T-helper 17 cell (primary cell): ENCODE measurements at places on chromosomes 6 and 20.

DNA sequence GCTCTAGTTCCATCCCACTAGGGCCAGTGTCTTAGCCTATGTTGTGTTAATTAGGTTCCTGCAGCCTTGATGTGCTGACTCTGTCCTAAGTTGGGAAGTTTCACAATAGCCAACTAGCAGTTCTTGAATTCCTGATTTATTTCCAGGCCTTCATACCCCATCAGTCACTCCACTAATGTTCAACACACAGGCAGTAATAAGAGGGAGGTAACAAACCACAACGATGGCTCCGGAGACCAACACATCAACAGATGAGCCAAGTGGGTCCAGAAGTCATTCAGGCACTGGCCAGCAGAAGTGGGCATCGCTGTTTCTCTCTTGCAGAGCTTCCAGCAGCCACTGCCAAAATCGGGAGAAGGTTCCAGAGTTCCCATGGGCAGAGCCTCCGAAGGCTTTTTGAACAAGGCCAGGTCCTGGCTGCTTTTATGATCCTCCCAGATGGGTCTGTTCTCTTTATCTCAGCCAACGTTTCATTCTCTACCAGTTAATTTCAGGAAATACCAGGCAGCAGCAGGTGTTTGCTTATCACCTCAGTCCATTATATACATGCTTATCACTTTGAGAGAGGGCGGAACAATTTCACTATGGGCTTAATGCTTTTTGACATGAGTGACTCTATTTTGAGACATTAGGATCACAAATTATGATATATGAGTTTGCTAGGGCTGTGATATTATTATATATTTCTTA is 48.5 kb upstream of the NOP56 start:
- DNase-seq = no peak

DNA sequence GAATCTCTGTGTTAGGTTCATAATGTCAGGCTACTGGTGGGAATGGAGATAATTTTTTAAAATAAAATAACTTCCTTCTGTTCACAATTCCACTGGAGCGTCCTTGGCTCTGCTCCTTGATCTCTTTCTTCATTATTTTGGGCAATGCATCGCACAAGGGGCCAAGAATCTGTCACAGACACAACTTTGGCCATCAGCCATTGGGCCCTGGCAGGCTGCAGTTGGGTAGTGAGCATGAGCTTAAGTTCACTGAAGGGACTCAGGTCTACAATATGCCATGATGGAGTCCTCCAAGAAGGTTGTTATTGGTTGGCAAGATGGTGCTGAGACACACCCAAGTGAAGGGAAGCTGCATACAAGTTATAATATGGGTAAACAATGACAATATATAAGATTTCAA is 40.0 kb downstream of the CYP39A1 start:
- DNase-seq = no peak

GRCh38 chr6:162974685-162975084 is 246.9 kb downstream of the PACRG start:
- DNase-seq = no peak

- no peak for DNase-seq
Measured at GRCh38 chr20:44426879-44427790, 48.5 kb upstream of the TTPAL start.

- DNase-seq = no peak
Measured at GRCh38 chr6:53916804-53917463, 122.1 kb downstream of the LRRC1 start.

GRCh38 chr6:154479351-154479769 is 31.1 kb downstream of the CNKSR3 start:
- no peak for DNase-seq

DNA sequence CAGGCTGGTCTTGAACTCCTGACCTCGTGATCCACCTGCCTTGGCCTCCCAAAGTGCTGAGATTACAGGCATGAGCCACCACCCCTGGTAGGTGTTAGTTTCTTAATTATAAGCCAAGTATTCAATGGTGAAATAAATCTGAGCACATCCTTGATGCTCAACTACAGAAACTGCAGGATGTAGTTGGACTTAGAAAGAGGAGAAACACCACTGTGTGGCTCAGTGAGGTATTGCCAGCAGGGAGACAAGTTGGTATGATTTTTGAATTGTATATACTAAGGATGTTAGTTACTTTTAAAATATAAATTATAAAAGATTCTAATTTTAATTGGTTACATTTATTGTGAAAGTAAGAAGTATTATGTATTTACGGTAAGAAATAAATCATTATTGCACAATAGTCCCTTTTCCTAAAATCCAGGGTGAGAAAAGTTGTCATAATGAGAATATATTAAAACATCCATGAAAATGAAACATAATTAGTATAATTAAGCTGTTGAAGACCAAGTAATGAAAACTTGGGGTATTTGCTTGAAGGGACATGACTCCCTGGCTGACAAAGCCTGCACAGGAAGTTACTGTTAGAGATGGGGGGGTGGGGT is 17.6 kb downstream of the SLC18B1 start:
- DNase-seq = no peak

DNA sequence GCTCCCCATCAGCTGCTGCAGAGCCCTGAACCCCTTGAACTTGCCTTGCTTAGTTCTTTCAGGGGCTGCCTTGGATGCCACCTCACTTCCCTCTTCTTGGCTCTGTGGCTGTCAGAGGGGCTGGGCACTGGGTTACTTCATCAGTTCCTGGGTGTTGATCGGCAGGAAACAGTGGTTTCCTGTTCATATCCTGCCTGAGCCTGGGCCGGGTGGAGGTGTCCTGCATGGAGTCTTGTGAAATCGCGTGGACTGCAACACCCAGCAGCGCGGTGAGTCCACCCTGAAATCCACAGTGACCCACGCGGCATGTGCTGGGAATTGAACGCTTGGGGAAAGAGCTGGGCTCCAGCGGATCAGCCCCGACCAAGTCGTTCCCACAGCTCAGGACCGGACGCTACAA is 97.5 kb downstream of the CDH26 start:
- peak; percentile 26 for DNase-seq

GRCh38 chr6:136950436-136951126 is 28.5 kb downstream of the SLC35D3 start:
- DNase-seq = no peak
